ENCODE measurements at places on chromosomes 5 and 9. TPM values are rescaled to one million over a fixed set of nuclear protein-coding genes. Genes with fewer than 3 reads are reported as not detected.

The IFNB1 gene
- 0.23 TPM for total RNA-seq

The GABRP gene
- not detected for total RNA-seq

The PRRX2 gene
- 8.8 TPM for total RNA-seq

The IL3 gene
- total RNA-seq = not detected

The ALG2 gene
- total RNA-seq = 41.2 TPM

The TTC16 gene
- not detected for total RNA-seq

The SLC6A7 gene
- total RNA-seq = not detected

The ORM2 gene
- not detected for total RNA-seq

The SOHLH1 gene
- not detected for total RNA-seq

The OTP gene
- 0.19 TPM for total RNA-seq

All from A549 treated with RU486 at 1 μM for 4 hours (cell line).